ENCODE measurements at places on chromosomes 3 and 15.
A peak's percentile ranks its signal among the peaks of the same experiment; 100 is the strongest.

DNA sequence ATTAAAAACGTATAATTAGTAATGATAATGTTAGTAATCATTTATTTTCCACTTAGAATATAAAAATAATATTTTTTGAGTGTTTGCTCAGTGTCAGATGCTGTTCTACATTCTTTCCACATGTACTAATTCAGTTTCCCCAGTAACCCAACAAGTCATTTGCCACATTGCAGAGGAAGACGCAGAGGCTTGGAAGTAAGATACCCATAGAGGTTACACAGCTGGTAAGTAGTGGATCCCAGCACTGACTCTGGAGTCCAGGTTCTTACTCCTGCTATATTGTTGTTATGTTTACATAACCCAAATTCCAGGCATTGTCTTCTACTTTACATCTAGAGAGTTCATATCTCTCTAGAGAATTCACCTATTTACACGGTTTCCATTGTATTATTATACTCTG lies 48.2 kb upstream of the MYO5C start:
- DNase-seq = no peak

- no peak for DNase-seq
These were observed 598.7 kb upstream of the TGFBR2 start for GRCh38 chr3:30007668-30008067.

GRCh38 chr15:57356636-57357035 lies 19.7 kb upstream of the CGNL1 start:
- no peak for DNase-seq

- no peak for DNase-seq
These were observed 40.8 kb upstream of the FILIP1L start for GRCh38 chr3:100155128-100155527.

- no peak for DNase-seq
These were observed 80.9 kb downstream of the LRRC3B start for GRCh38 chr3:26703519-26703918.

- peak; percentile 66 for DNase-seq
These were observed 34.3 kb downstream of the SEC22C start for GRCh38 chr3:42547401-42547945.

- no peak for DNase-seq
These were observed 10.0 kb downstream of the UBR1 start for GRCh38 chr15:43095708-43096347.

DNA sequence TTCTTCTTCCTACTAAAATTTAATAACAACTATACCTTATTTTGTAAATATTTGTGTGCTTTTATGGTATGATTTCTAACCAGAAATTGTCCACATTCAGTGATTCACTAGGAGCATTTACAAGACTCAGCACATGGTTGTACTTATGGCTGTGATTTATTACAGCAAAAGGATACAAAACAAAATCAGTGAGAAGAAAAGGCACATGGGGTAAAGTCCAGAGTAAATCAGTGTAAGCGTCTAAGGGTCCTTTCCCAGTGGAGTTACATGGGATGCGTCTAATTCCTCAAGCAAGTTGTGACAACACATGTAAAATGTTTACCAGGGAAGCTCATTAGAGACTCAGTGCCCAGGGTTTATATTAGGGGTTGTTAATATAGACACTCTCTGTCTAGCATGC lies 31.1 kb downstream of the RNF13 start:
- DNase-seq = no peak

- no peak for DNase-seq
These were observed 14.4 kb upstream of the C3orf80 start for GRCh38 chr3:160210799-160211221.

DNA sequence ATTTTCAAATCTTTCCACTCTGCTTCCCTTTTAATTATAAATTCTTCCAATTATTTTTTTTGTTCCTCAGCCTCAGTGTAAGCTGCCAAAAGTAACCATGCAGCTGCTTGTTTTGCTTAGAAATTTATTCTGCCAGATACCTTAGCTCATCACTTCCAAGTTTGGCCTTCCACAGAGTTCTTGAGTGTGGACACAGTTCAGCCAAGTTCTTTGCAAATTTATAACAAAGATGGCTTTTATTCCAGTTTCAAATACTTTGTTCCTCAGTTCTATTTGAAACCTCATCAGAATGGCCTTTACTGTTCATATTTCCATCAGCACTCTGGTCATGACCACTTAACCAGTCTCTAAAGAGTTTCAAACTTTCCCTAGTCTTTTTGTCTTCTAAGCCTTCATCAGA lies 10.3 kb downstream of the RTP1 start:
- no peak for DNase-seq

GRCh38 chr3:128073185-128073725 lies 21.0 kb downstream of the SEC61A1 start:
- no peak for DNase-seq

GRCh38 chr3:6736836-6737629 lies 123.9 kb upstream of the GRM7 start:
- no peak for DNase-seq

GRCh38 chr15:49471733-49472132 lies 48.7 kb downstream of the FGF7 start:
- DNase-seq = no peak

DNA sequence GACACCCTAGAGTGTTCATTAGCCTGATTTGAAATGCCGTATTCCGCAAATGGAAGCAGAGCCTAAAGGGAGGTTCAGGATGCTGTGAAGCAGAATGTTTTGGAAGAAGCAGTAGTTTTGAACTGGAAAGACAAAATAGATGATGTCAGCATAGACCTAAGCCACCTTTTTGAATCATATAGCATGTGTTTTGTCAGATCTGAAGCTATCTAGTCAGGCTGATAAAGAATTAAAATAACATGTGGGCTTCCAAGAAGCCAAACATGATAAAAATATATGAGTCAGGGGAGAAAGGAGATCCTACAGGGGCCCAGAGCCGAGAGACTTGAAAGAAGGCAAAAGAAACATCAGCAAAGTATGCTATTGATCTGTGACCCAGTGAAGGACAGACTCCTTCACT lies 47.2 kb upstream of the RASA2 start:
- no peak for DNase-seq

DNA sequence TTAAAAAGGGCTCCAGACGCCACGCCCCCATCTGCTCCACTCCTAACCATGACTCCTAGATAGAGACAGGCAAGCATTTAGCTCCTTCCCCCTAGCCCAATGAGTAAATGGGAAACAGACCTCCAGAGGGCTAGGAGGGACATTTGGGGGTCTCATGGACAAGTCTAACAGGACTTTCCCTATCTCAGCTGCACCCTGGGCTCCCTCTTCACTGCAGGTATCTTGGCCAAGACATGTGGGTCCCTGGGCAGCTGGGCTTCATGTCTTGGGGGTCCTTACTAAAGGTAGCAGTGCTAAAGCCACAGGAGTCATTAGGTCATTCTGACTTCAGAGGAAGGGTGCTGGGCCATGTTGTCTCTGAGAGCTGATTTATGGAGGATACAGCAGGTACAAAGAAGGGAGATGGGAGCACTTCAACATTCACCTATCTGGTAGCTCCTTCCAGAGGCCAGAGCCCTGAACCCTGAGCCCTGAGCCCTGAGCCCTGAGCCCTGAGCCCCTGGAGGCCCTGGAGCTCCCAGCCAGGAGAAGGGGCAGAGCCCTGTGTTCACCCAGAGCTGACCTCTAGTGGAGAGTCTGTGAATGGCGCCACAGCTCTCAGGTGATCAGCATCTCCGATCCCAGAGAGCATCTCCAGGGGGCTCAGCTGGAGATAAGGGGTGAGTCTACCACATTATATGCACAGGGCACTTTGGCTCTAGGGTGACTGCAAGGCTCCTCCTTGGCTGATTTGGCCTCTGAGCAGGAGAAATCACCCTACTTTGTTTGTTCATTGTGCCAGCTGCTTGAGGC lies 40.1 kb upstream of the EPHB1 start:
- peak; percentile 6 for DNase-seq

GRCh38 chr15:58217460-58217859 lies 79.3 kb downstream of the AQP9 start:
- DNase-seq = no peak

- no peak for DNase-seq
These were observed 12.7 kb upstream of the SACM1L start for GRCh38 chr3:45676325-45677032.

- DNase-seq = no peak
These were observed 620 bp upstream of the ANP32A start for GRCh38 chr15:68821190-68821840.

DNA sequence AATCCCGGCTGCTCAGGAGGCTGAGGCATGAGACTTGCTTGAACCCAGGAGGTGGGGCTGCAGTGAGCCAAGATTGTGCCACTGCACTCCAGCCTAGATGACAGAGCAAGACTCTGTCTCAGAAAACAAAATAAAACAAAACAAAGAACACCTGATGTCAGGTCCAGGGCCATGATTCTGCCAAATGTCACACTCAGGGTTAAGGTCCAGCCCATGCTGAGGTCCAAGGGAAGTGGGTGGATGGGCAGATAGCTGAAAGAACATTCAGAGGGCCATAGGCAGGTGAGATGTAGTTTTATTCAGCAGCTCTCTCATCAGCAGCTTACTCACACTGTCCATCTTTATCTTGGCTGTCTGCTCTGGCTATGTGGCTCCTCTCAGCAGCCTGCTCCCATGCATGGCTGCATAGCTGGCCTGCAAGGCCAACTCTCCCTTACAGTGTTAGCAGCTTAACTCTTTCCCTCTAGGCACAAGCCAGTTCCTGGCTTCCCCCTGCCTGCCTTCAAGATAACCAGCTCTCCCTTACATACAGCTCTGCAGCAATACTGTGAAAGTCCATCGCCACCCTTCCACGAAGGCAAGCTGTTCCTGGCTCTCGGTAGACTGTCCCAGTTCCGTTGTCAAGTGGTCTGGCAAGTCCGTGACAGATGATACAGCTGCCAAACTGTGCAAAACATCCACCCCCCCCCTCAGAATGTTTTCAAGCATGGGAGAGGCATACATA lies 62.4 kb upstream of the SIAH2 start:
- no peak for DNase-seq

- DNase-seq = no peak
These were observed 885.2 kb upstream of the CFAP20DC start for GRCh38 chr3:59935025-59935424.

DNA sequence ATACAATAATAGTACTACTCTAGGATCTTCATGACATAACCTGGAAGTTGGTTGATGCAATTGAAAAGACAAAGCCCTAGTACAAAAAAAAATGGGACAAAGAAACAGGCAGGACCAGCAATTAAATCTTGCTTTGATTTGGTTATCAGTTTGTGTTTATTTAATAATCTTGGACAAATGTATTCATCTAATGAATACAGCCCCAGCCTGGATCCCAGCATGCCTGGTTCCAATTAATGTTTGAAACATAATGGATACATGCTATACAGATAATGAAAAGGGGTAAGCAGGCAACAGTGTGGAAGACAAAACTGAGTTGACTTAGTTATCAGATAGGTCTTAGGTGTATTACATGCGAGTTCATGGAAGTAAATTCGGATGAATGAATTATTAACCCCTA lies 29.6 kb upstream of the SATB1 start:
- no peak for DNase-seq

DNA sequence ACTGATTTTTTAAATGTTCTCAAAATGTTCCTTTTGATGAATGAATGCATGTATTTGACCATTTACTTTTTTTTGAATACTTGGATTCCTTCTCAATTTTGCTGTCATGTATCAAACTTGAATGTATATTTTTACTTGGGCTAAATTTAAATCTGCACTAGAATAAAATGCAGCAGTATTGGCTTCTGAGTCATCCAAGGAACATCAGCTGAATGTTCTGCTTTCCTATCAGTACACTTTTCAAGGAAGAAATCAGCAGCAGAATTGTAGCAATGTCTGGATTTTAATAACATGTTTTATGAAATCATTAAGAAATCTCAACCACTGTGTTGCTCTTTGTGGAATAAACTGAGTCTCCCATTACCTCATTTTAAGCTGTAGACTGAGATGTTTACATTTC lies 57.0 kb upstream of the COL6A6 start:
- DNase-seq = no peak

GRCh38 chr15:63347074-63347857 lies 34.4 kb downstream of the CA12 start:
- DNase-seq = no peak

- DNase-seq = no peak
These were observed 13.7 kb upstream of the SEMA3B start for GRCh38 chr3:50255251-50255615.

- DNase-seq = no peak
These were observed 9.8 kb upstream of the SLC6A1 start for GRCh38 chr3:10982782-10983181.

- DNase-seq = no peak
These were observed 187.9 kb downstream of the NFKBIZ start for GRCh38 chr3:102037209-102037608.

- peak; percentile 59 for DNase-seq
These were observed 279.0 kb downstream of the LPP start for GRCh38 chr3:188432802-188433520.

DNA sequence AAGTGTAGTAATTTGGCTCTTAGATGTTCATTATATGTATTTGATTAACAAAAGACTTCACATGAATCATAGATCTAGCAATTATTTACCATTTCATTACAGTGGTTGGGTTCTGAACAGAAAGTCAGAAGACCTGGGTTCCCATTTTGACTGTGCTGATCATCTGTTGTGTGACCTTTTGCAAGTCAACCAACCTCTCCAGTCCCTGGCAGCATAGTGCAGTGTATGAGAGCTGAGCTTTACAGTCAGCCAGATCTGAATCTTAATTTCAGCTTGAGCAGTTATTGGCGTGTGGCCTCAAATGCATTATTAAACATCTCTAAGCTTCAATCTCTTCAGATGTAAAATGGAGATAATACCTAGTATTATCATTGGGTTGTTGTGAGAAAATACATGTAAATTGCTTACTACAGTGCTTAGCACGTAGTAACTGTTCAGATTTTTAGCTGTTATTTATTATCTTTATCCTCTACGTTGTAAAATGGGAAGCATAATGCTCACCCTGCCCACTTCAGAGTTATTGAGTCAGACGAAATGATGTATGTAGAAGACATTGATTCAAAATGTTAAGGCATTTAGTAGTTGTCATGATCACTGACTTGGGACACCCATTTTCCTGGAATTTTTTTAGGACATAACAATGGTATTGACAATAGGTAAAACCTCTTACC lies 104.0 kb downstream of the KLHL25 start:
- peak; percentile 65 for DNase-seq

DNA sequence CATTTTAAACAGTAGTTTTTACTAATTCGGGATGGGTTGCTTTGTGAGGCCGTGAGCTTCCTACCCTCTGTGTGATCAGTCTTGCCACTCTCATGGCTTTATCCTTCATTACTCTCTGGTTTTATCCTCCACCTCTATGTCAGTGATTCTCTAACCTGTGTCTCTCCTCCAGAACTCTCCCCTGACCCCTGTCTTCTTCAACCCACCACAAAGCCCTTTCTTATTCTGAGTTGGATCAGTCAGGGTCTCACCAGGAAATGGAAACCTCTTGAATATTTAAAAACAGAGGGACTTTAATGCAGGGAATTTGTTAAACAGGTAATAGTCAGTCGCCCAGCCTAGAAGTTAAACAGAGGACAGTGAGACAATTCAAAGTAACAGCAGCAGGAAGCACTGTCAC lies 64.2 kb upstream of the ADPGK start:
- no peak for DNase-seq

GRCh38 chr15:65923264-65923663 lies 54.0 kb downstream of the RAB11A start:
- DNase-seq = no peak
